Activated CD4-positive, CD25-positive, alpha-beta regulatory T cell treated with anti-CD3 and anti-CD28 coated beads, Interleukin-2, amount 50 U/mL, for 16 hours (primary cell): ENCODE measurements at places on chromosomes 5 and 9.

GRCh38 chr5:41835645-41836044, 34.6 kb downstream of the OXCT1 start:
- no peak for DNase-seq

DNA sequence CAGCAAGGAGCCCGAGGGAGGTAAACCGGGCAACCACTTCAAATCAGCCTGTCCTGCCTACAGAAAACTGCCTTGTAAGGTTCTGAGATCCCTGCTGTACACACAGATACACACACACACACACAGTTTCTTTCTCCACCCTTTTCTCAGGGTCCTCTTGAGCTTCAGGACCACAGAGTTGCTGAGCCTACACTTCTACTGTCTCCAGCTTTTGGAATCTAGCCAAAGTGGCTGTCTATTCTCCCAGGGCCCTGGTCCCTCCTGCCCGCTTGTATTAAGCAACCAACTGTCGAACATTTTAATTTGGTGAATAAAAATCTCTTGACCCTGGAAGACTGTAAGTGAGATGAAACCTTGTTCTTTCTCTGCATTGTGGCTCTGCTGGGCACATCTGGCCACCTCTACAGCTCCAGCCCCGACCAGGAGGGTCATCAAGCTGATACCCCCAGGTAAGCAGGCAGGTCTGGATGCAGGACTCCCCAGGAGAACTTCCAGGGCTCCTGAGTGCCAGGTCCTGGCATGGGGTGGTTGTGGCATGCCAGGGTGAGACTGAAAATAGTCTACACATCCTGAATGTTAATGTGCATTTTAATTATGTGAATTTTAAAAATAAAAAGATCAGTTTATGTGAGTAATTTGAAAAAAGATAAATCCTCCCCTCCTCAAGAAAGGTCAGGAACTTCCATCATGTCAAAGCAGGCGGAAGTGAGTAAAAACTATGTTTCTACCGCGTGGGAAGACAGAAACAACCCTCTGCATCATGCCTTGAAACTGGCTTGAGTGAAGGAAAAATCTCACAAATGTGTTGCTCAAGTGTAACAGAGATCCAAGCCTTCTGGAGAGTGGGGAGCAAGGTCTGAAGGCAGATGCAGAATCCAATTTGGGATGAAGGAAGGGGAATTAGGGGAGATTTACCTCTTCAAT, 15.0 kb upstream of the S1PR3 start:
- DNase-seq = no peak

- DNase-seq = no peak
Observed at GRCh38 chr5:173962436-173962972, 26.5 kb upstream of the C5orf47 start.

DNA sequence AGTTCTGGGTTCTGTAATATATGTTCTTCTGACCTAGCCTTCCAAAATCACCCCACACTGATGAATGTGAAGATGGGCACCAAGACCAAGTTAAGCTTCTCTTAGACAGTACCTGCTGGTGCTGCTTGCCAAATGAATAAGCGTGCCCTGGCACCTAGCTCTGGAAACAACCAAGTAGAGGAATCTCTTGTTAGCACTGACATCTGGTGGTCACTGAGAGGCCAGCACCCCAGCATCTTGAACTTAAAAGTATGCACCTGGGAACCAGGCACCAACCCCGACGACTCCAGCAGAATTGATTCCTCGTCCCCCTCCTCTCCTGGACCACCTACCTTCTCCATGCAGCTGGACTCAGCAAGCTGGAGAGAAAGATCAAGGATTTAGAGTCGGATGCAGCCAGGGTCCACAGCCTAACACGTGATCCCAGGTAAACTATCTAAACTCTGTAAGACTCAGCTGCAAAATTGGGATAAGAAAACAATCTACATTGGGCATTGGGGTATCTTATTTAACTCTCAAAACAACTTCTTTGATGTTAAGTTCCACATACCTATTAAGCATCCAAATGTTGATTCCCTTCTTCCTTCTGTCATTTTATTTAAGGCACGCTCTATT, 89.8 kb downstream of the SLC1A3 start:
- DNase-seq = no peak

DNA sequence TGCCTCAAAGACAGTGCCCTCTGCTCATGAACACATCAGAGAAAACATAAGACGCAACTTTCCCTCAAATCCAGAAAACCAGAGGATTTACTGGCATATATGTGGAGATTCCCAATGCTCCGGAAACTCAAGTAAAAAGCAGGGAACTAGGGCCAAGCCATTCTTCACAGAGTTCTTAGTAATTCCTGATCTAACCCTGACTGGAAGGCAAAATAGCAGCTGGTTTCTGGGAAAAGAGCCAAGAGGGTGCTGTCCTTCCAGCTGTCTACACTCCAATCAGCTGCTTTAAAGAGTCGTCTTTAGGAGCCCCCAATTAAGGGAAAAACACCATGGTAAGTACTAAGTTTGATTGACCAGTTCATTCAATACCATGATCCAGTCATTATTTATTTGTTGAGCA, 49.6 kb downstream of the GNA14 start:
- no peak for DNase-seq

DNA sequence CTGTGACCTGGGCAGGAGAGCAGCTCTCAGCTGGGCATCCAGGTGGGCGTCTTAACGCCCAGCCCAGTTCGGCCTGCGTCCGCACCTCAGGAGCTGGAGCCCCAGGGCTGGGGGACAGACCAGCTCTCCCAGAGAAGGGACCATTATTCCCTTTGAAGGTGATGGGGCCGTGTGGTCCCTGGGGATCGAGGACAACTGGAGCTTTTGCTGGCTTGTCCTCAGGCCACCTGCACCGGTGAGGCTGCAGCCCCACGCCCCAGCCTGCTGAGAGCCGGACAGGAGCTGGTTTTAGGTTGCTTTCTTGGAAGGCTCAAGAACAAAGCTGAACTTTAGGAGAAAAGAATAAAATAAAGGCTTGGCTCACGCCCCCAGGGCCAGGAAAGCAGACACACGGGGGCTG, 40.9 kb downstream of the NACC2 start:
- no peak for DNase-seq

DNA sequence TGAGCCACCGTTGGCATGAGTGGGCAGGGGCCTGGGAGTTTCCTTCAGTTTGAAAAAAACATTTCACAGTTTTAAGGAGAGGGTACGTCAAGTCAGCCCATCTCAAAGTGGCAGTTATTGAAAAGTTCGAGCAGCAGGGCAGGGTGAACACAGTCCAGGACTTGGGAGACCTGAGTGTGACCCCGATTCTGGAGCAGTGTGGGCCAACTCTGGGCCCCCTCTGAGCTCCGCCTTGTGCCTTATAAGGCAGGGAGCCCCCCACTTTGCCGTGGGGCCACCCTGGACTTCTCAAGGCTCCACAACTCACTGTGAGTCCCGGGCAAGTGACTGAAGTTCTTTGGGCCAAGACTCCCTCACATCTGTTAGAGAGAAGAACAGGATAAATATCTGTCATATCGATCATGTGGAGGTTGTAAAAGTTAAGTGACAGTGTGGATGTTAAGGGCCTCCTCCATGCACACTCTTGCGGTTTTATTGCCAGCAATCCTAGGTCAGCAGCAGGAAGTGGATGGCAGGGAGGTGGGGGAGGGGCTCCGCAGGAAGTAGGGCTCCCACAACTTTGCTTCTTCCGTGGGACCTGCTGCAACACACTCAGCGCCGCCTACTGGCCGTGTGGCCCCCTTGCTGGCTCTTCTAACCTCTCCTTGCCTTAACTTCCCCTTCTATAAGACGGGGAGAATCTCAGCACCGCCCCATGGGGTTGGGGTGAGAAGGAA, 38.4 kb downstream of the HRH2 start:
- peak; percentile 46 for DNase-seq

DNA sequence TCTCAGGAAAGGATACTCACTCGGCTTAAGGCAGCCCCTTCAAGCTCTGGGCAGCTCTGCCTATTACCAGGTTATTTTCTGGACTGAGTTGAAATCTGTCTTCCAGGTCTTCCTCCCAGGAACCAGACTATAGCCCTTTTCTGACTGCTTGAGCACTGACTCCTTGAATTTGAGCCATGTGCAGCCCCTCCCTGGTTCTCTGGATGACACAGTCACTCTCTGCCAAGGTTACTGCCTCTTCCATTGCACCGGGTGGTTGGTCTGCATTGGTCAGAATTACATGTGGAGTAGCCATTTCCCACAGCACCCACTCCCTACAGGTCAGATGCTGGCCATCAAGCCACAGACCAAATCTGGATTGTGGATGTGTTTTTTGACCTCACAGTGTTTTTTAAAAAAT, 81.9 kb downstream of the KLF4 start:
- DNase-seq = no peak

- no peak for DNase-seq
Observed at GRCh38 chr5:180069589-180070247, 1.8 kb downstream of the RNF130 start.

DNA sequence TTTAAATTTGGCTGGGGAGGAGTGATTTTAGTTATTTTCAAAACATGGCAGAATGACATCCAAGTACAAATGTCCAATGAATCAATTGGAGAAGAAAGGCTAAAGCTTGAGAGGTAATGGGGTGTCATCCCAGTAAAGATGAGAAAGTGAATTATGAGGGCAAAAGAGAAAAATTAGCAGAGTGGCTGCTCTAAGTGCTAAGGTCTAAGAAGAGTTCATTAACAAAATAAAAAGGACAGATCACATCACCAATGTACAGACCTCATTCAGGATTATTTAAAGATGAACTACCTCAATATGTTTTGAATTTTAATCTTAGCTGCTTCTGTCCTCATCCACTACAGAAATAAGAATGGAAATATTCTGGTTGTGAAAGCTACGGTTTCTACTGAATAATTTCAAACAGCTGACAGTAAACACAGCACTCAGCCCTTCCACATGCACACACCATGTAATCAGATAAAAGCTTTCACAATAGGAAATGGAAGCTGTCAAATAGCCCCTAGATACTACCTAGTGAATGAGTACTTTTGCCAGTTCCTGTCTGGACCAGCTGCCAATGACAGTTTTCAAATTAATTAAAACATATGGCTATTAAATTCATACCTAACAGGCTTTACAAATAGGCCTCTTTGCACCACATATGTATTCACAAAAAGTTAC, 171.5 kb downstream of the SSBP2 start:
- no peak for DNase-seq

DNA sequence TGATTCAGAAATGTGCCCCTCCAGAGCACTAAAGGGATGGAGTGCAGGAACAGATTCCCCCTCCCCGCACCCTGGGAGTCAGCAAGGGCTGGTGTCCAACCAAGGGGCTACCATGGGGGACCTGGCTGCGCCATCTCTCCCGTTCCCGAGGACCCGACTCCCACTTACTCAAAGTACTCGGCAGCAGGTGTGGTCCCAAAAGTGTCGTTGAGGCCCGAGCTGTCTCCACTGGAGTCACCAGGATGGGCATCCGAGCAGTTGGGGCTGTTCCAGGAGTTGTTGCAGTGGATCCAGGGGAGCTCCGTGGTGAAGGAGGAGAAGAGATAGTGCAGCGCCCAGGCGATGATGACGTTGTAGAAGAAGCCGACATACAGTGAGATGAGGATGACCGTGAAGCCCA, 12.9 kb downstream of the SLC6A3 start:
- DNase-seq = no peak

GRCh38 chr5:93572608-93573353, 8.2 kb downstream of the NR2F1-AS1 start:
- DNase-seq = no peak

DNA sequence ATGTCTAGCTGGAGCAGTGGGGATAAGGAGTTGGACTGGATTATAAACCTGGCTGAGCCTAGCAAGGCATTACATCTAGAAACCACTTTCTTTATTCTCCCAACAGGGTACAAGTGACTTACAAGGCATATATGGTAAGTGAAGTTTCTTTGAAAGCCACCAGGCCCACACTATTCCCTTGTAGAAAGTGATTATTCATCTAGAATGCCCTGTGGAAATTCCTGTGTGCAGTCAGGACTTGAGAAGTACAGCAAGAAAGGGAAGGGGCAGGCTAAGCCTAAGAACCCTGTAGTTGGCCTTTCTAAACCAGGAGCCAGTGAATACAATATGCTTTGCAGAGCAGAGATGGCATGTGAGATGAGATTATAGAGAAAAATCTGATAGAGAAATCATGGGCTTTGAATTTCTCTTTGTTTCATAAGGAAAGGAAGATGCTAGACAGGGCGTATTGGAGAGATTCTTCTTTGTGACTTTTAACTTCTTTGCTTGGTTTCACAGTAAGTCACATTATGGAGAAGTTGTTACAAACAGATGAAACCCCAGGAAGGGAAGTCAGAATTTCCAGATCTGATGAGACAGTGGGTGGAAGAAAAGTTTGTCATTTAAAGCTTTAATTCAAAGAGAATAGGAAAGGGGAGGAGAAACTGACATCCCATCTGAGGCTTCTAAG, 321.7 kb downstream of the NDUFS4 start:
- no peak for DNase-seq

DNA sequence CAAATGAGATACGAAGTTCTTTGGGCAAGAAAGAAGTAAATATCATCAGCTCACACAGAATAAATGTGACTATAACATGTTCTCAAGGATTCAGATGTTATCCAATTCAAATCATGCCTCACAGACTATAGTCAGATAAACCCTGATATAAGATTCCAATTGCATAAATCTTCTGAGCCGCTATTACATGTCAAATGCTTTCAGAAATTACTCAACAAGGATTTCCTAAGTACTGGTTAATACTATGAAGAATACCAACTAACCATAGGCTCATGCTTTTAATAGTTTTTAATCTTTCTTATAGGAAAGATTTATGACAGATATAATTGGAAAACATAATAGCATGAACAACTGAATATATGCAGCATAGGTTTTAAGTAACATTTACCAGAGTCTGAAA, 73.6 kb downstream of the BAAT start:
- no peak for DNase-seq

GRCh38 chr5:56608217-56608925, 207.0 kb upstream of the MAP3K1 start:
- DNase-seq = no peak

DNA sequence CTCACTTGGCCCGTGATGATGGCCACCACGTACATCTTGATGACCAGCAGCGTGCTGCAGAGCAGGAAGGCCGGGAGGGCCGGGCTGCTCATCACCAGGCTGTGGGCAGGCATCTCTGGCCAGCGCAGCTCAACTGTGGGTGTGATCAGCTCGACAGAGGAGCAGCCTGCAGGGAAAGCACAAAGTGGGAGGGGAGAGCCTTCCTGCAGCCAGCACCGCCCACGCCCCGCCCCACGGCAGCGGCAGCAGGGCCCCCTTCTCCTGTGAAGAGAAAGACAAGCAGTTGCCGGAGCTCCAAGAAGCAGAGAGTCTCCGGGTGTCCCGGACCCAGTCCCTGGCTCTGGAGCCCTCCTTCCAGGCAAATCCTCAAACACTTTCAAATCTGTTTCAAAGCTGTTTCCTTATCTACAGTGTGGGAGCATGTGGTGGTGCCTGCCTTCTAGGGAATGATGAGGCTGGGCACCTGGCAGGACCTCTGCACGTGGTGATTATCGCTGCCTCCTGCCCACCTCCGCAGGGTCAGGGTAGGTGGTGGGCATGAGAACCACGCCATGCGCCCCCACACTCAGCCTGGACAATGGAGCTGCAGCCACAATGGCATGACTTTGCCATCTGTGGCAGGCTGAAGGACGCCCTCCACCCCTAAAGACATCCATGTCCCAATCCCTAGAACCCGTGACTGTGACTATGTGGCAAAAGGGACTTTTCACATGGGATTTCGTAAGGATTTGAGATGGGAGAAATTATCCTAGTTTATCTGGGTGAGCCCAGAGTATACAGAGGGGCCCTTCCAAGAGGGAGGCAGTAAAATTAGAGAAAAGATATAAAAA, at the start of gene PTGES:
PTGES (minus strand) TSS at position 143 of the 830 bp plus-strand sequence; CDS start at position 113, 30 bp downstream.
- DNase-seq = no peak
